Activated CD4-positive, alpha-beta T cell treated with anti-CD3 and anti-CD28 coated beads, Interleukin-2, amount 50 U/mL, for 24 hours (primary cell): ENCODE measurements at places on chromosomes 16 and 17.

- no peak for DNase-seq
Observed at GRCh38 chr16:88810166-88810911, 1.4 kb downstream of the APRT start.

DNA sequence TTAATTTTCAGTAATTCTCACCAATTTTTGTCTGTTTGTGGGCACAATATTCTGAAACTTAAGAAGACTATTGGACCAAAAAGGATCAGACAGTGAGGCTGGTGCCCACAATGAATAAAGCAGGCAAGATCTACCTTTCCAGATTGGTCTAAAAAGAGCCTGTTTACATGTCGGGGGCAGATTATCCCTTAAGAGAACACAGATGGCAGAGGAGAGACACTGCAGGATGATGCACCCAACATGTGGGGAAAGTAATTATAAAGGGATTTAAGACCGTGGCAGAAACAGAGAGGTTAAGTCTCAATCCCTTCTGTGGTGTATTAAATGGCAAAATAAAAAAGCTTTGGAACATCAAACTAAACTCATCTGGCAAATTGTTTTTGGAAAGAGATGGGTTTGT lies 331.8 kb upstream of the CDH11 start:
- no peak for DNase-seq

GRCh38 chr17:2336852-2337543 lies at the start of gene SGSM2:
Gene SGSM2 (plus strand): TSS chr17:2337501. CDS start chr17:2337689, 188 bp downstream.
- DNase-seq = peak; percentile 45

DNA sequence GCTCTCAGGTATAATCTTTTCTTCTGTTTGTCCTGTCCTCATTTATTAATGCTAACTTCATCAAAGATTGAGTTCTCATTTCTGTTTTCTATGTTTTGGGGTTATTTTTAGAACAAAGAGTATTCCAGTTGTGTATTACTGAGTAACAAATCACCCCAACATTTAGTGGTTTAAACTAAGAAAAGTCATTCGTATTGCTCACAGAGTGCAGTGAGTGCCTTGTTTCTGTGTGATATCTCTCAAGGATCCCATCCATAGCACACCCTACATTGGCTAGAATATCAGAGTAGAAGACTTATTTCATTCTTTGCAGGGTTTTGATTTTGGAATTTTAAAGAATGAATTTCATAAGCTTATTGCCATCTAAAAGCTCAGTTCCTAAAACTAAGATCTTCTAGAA lies 72.1 kb downstream of the VMP1 start:
- DNase-seq = no peak

GRCh38 chr17:45794840-45795239 lies 10.7 kb downstream of the CRHR1 start:
- no peak for DNase-seq

GRCh38 chr17:64329588-64329987 lies 61.1 kb downstream of the PECAM1 start:
- no peak for DNase-seq

DNA sequence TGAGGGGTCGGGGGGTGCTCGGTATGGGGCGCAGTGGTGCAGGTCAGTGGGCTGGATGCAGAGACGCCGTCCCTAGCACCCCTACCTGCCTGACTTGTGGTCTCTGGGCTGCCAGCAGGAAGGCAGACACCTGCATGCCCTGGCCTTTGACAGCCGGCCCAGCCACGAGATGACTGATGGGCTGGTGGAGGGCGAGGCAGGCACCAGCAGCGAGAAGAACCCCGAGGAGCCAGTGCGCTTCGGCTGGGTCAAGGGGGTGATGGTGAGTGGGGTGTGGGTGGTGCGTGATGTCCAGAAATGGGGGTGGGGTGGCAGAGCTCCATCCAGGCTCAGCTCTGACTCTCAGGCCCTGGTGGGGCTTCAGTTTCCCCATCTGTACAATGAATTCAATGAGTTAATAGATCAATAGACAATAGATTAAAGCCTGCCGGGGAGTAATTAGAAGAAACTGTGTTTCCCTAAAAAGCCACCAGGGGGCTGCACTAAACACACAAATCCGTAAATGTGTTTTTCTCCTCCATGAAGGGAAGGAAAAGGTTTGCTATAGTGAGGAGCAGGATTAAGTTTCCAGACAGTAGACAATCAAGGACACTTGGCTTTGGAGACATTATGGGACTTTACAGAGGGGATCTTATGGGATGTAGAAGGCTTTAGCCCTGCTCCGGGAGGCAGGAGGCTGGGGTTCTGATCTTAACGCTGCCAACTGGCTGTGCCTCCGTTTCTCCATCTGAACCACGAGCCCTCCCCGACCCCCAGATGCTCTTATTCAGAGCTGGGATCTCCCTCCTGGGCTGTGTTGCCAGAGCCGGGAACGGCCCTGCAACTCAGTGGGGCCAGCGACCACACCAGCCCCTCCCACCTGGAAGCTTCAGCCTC lies 2.2 kb downstream of the SLC12A3 start:
- DNase-seq = peak; percentile 32

DNA sequence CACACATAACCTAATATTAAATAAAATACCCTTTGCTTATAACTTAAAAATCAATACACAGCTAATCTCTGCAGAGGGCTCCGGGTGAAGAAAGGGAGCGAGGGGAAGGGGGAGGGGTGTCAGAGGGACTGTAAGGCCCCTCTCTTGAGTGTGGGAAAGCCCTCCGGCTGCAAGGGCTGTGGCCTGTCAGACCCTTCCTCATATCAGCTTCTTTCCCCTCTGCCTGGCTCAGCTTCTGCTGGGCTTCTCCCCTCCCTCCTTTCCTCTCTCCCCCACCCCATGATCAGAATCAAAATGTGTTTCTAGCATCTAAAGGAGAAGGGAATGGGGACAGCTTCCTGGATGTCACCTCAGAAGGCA lies 4.6 kb upstream of the SCRN2 start:
- DNase-seq = no peak

DNA sequence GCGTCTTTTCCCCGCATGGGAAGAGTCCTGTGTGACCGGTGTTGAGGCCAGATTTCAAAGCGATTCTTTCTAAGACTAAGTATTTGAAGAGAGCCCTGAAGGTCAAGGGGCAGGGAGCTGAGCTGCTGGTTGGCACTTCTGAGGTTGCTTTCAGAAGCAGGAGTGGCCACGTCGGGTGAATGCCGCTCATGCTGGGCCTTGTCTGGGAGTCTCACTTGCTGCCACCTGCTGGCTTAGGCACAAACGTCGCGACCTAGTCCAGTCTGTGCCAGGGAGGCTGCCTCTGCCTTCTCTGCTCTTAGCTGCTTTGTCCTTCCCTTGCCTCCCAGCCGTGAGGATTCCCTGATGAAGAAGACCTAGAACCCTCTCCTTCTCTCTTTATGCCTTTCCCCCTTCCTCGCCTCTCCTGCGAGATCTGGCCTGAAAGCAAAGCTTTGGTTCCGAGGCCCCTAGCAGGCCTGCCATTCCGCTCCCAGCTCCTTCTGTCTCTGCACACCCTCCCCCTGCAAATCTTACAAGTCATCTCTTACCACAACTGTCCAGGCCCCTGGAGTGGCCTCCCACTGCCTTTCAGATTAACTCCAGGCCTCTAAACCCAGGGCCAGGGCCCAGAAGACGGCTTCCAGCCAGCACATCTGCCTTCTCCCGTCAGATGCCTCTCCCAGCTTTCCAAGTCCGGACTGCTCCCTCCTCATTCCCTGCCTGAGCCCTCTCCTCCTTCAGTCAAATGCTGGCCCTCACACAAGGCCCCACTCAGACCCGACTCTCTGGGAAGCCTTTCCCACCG lies 11.4 kb downstream of the CTNS start:
- no peak for DNase-seq

GRCh38 chr16:31083556-31083955 lies 5.2 kb downstream of the PRSS53 start:
- no peak for DNase-seq

GRCh38 chr17:7281953-7282751 lies 634 bp downstream of the SLC2A4 start:
- no peak for DNase-seq

DNA sequence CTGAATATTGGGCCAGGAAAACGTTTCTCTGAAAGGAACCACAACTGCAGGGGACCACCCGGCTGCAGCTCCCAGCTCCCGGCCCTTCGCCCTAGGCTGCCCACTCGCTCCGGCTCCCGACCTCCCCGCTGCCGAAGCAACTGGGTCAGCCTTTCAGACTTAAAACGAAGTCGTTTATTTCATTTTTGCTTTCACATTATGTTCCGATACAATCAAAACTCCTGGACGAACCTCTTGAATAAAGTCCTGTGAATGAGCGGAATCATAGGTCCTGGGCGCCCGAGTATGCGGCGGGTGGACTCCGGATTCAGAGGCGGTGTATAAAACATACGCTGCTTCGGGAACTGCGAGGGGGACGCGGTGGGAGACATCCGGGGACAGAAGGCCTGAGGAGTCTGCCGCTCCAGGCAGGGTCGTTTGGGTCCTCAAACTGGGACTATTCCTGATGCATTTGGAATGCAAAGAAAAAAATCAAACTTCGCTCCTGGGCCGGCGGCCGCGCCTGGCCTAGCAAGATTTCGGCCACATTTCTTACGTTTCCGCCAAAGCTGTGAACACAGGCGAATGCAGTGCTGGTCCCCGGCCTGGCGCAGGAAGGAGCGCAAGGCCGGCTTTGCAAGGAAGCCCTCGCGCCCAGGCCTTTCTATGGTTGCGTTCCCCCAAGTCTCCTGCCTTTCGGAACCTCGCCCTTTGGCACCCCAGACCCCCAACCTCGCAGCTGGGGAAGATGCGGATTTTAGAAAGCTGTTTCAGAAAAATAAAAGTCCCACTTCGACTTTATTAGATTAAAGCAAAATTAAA lies 3.7 kb downstream of the CBLN1 start:
- DNase-seq = no peak

DNA sequence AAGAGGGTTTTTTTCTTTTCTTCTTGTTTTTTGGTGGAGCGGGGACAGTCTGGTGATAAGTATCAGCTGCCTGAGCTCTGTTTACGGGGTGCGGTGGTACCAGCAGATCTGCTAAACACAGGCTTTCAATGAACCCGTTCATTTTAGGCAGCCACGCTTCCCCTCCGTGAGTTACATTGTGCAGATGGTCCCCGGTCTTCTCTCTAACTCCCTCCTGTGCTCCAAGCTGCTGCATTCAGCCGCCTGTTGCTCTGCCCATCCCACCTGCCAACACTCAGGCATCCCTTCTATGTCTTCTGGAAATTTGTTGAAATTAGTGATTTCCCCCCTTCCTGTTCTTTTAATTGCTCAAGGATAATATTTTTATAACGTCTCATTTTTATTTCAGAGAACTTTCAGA lies 82.1 kb upstream of the ELAC2 start:
- no peak for DNase-seq

- DNase-seq = no peak
Observed at GRCh38 chr16:9602189-9602588, 510.7 kb downstream of the HAPSTR1 start.

- no peak for DNase-seq
Observed at GRCh38 chr17:63954402-63955063, 18.2 kb downstream of the SCN4A start.

GRCh38 chr17:42142371-42142896 lies 12.4 kb downstream of the RAB5C start:
- DNase-seq = no peak

DNA sequence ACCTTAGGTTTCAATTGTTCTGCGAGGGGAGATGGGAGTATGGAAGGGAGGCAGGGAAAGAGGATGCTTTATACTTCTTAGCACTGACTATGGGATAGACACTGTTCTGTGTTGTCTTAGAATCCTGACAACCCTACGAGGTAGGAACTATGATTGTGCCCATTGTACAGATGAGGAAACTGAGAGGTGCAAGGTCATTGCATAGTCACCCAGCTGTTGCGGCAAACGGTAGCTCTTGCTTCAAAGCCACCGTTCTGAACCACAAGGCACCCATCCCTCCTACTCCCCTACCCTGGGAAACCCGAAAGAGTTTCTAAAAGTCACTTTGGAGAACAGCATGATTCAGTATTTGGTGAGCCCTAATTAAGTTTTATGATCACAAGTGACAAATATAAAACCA lies 7.5 kb downstream of the CCDC40 start:
- DNase-seq = no peak

DNA sequence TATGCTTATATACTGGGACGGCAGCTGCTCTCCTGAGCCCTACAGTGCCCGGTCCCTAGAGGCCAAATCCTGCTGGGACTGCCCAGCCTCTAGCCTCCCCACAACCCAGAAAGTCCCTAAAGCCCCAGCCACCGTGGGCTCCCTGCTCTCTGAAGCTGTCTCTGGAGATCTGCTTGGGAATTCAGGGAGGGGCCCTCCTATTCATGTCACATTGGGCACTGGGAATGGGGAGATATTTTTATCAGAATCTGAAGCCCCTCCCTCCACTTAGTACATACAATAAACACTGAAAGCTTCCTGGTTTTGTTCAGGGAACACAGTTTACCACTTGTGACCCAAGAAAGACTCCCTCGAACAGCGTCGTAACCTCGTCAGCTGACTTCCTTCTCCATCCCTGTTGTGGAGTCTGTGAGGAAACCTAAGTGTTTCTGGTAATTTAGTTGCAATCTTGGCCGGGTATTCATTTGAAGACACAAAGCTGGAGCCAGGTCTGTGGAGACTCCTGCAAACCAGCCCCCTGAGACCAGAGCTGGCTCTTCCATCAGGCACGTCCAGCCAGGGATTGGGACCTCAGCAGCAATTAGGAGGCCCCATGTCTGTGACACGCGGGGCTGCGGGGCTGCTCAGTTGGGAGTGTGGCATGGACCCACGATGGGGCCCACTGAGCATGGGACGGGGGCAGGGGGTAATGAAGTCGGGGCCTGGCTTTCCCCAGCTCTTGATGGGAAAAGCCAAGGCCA lies 38.5 kb downstream of the PGS1 start:
- no peak for DNase-seq

DNA sequence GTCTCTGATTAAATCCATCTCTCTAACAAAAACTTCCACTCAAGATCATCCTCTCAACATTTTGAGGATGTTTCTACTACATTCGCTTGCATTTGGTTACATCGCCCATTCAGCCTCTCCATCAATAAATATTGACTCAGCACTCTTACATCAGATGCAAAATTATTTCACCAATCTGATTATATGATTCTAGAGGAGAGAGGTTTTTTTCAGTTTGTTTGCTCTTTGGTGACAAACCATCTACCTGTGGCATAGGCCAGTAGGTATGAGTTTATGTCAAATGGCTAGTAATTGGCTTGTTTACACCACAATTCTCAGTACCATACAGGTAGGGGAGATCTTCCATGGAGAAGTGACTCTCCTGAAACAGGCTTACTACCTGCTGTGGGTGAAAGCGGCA lies 52.3 kb downstream of the TOX3 start:
- no peak for DNase-seq
